ENCODE measurements at places on chromosomes 6 and 20. TPM values are rescaled to one million over a fixed set of nuclear protein-coding genes. Genes with fewer than 3 reads are reported as not detected.

DNA sequence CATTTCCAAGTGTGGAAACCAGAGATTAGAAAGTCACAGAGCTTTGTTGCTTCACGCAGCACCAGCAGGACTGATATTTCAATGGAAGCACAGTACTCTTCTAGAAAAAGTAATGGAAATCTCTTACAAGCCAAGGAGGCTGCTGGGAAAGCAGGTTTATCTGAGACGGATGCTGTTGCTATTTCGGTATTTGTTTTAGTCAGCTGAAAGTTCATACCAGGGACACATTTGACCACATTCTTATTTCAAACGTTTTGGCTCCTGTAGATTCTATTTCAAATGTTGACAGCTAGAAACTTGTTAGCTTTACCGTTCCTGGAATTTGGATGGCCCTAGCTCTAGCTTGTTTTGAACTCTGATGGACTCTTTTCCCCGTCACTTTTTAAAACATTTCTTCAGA lies 3.7 kb upstream of the TMEM242 start:
- no peak overlapping the region for H3K27ac ChIP-seq
- no peak overlapping the region for H3K4me3 ChIP-seq
- peaks cover 25% of the 10 kb centered on the region for H3K27me3 ChIP-seq
- DNase-seq, result no peak
- peaks cover 32% of the 10 kb centered on the region for H3K4me1 ChIP-seq

DNA sequence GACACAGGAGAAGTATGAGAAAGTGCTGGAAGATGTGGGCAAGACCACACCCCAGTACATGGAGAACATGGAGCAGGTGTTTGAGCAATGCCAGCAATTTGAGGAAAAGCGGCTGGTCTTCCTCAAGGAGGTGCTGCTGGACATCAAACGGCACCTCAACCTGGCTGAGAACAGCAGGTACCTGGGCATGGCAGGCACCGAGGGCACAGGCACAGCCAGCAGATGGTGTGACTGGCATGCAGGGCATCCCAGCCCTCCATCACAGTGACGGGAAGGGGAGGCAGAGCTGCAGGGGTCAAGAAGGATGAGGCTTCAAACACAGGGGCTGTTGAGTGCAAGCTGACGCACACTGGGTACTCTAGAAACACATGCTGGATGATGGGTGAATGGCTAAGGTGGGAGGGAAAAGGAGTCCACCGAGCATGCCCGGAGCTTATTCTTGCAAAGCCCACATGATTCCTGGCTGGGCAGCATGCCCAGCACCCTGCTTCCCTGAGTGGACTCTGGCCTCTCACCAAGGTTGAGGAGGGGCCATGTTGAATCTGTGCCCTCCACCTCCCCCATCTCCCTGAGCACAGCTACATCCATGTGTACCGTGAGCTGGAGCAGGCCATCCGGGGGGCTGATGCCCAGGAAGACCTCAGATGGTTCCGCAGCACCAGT lies 26.3 kb downstream of the SPDEF start:
- no peak overlapping the region for H3K4me3 ChIP-seq
- H3K27ac ChIP-seq, result no peak overlapping the region
- H3K36me3 ChIP-seq, result no peaks in the 10 kb centered on the region
- peaks cover 7% of the 10 kb centered on the region for H3K4me1 ChIP-seq

The MATN4 gene
- total RNA-seq, result 0.70 TPM

The PRICKLE4 gene
- not detected for total RNA-seq

- no peak overlapping the region for H3K27ac ChIP-seq
- no peaks in the 10 kb centered on the region for H3K27me3 ChIP-seq
- no peak overlapping the region for H3K4me3 ChIP-seq
- H3K4me1 ChIP-seq, result peaks cover 49% of the 10 kb centered on the region
Observed at GRCh38 chr6:11315743-11316437, 83.4 kb upstream of the NEDD9 start.

The COX4I2 gene
- not detected for total RNA-seq

The MUCL3 gene
- total RNA-seq, result not detected

DNA sequence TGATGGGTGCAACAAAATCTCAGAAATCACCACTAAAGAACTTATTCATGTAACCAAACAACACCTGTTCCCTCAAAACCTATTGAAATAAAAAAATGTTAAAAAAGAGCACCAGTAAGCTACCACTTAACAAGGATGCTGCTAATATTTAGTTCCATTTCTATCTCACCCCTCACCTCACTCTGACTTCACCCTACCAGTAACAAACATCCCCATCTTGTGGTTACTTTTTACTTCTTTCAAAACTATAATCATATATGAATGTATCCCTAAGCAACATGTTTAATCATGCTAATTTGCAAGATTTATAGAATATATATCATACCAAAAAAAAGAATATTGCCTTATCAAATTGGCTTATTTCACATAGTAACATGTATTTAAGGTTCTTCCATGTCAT lies 27.4 kb upstream of the SLC24A3 start:
- no peaks in the 10 kb centered on the region for H3K4me1 ChIP-seq
- no peak for DNase-seq
- H3K4me3 ChIP-seq, result no peak overlapping the region
- no peak overlapping the region for H3K27ac ChIP-seq
- no peaks in the 10 kb centered on the region for H3K27me3 ChIP-seq

DNA sequence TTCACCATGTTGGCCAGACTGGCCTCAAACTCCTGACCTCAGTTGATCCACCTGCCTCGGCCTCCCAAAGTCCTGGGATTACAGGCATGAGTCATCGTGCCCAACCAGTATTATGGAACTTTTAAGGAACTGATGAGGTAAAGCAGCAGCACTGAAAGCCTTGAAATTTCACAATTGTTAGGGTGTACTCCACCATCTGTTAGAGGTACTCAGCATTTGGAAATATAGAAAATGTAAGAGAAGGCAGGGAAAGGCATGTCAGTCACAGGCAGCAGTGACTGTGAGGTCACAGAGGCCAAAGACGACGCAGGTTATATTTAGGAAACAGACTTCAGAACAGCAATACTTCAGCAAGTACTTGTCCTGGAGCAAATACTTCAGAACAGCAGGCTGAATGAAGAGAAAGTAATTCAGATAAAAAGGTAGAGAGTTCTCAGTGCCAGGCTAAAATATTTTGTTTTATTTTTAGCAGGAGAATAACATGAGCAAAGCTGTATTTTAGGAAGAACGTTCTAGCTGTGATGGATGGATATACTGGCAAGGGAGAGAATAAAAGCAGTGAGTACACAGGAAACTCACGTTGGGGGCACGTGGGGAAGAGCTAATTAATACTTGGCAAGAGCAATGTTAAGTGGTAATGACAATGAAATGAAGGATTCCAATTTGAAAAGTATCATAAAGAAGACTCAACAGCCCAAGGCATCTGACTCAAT lies 67.2 kb downstream of the DTNBP1 start:
- peaks cover 5% of the 10 kb centered on the region for H3K36me3 ChIP-seq
- H3K27me3 ChIP-seq, result no peaks in the 10 kb centered on the region
- H3K27ac ChIP-seq, result no peak overlapping the region
- DNase-seq, result no peak

GRCh38 chr6:162416831-162417537 lies 310.6 kb downstream of the PRKN start:
- no peak for DNase-seq
- H3K27me3 ChIP-seq, result no peaks in the 10 kb centered on the region
- H3K4me1 ChIP-seq, result no peaks in the 10 kb centered on the region
- no peaks in the 10 kb centered on the region for H3K36me3 ChIP-seq
- no peak overlapping the region for H3K4me3 ChIP-seq
- no peak overlapping the region for H3K27ac ChIP-seq

DNA sequence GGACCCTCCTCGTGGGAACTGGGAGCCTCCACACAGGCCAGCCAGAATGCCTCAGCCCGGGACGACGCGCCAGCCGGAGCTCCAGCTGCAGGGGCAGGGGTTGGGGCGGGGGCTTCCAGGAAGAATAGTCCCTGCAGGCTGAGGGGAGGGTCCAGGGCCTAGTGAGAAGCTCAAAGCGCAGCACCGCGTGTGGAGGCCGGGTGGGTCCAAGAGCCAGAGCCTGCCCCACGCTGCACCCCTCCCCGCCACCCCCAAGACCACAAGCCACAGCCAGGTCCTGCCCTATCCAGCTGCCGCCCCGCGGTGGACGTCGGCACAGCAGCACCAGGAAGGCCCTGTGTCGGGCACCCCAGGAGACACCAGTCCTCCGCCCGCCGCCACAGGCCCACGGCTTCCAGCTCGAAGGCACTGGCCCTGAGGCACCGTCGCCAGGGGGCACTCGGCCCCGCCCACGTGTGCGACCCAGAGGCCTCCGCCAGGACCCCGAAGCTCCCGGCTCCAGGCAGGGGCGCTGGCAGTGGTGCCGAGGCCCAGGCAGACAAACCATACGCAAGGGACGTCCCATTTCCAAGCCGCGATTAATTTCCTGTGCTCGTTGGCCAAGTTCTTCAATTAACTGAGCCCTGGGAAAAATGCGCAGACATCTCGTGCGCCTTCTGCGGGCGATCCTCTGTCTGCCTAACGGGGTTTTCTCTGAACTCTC lies 19.5 kb downstream of the KCNQ2 start:
- peaks cover 27% of the 10 kb centered on the region for H3K27me3 ChIP-seq
- no peak overlapping the region for H3K4me3 ChIP-seq
- no peak overlapping the region for H3K27ac ChIP-seq
- H3K36me3 ChIP-seq, result no peaks in the 10 kb centered on the region

GRCh38 chr6:35024551-35025054 lies 116.5 kb downstream of the TCP11 start:
- DNase-seq, result no peak
- peaks cover 2% of the 10 kb centered on the region for H3K36me3 ChIP-seq
- no peaks in the 10 kb centered on the region for H3K4me1 ChIP-seq
- H3K27ac ChIP-seq, result no peak overlapping the region
- H3K27me3 ChIP-seq, result no peaks in the 10 kb centered on the region
- no peak overlapping the region for H3K4me3 ChIP-seq

The SNX21 gene
- 2.2 TPM for total RNA-seq

DNA sequence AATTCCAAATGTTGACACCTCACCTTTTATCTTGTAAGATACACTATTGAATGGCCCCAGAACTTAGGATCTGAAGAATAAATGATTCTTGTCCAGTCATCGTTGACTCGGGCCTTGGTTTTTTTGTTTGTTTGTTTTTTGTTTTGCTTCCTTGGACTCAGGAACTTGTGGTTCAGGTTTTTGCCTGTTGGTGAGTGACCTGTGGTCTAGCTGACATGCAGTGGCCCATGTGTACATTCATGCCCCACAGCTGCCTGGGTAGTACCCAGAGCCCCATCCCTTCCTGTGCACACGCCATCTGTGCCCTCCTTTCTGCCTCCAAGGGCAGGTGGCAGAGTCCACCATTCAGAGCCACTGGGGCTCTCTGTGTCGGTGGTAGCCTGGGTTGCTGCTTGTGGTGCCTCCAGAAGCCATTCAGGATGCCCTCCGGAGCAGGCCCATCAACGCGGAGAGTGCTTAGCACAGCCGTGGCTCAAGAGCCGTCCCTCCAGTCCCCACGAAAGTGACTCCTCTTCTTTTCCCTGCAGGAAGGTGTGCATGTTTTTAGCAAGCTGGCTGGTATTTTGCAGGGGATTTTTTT lies 85.9 kb downstream of the SYNJ2 start:
- no peaks in the 10 kb centered on the region for H3K27me3 ChIP-seq
- DNase-seq, result no peak
- no peak overlapping the region for H3K27ac ChIP-seq

The SYTL3 gene
- 181 TPM for total RNA-seq

The HBS1L gene
- total RNA-seq, result 117 TPM

- peak; percentile 78 for DNase-seq
- H3K36me3 ChIP-seq, result no peaks in the 10 kb centered on the region
- peak overlapping the region; percentile 62 for H3K4me3 ChIP-seq
- no peak overlapping the region for H3K27ac ChIP-seq
- peaks cover 36% of the 10 kb centered on the region for H3K4me1 ChIP-seq
Observed at GRCh38 chr20:21505810-21506530, 7.9 kb downstream of the NKX2-2 start.

The HLA-DQB1 gene
- total RNA-seq, result 10.1 TPM

DNA sequence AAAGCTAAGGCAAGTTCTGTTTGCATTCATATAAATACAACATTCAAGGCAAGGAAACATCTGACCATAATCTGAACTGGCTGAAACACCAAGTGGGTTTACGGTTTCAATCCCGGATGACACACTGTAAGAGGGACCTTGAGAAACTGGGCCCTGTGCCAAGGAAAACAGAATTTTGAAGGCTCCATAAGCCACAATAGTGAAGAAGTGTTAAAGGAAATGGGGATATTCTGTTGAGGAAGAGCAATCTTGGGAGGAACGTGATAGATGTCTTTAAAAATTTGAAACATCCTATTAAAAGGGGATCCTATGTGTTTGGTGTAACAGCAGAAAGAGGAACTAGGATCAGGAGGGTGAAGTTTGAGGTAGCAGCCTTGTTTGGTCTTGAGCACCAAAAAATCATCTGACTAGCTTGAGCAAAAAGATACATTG lies 82.4 kb upstream of the TAB2 start:
- peaks cover 53% of the 10 kb centered on the region for H3K4me1 ChIP-seq
- no peaks in the 10 kb centered on the region for H3K27me3 ChIP-seq
- no peak for DNase-seq
- H3K36me3 ChIP-seq, result peaks cover 17% of the 10 kb centered on the region
- peak overlapping the region; percentile 91 for H3K27ac ChIP-seq
- H3K4me3 ChIP-seq, result no peak overlapping the region

DNA sequence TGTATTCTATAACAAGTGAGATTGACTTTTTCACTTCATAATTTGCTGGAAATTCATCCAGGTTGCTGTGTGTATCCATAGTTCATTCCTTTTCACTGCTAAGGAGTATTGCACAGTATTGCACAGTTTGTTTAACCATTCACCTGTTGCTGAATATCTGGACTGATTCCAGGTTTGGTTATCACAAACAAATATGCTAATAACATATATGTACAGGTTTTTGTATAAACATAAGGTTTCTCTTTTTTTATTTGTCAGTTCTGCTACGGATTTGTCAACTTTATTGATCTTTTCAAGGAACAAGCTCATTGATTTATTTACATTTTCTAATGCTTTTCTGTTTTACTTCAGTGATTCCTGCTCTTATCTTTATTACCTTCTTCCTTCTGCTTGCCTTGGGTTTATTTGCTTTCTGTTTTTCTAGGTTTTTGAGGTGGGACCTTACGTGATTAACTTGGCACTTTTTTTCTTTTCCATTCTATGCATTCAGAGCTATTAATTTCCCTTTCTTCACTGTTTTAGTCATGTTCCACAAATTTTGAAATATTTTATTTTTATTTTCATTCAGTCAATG lies 117.0 kb upstream of the OGFRL1 start:
- H3K4me1 ChIP-seq, result no peaks in the 10 kb centered on the region
- DNase-seq, result no peak
- no peak overlapping the region for H3K4me3 ChIP-seq
- H3K27me3 ChIP-seq, result peaks cover 4% of the 10 kb centered on the region
- H3K36me3 ChIP-seq, result no peaks in the 10 kb centered on the region
- H3K27ac ChIP-seq, result no peak overlapping the region

The GJA1 gene
- total RNA-seq, result not detected

Data from activated CD4-positive, alpha-beta memory T cell treated with anti-CD3 and anti-CD28 coated beads for 36 hours (primary cell).